NCI-H510A (cell line): ENCODE measurements at places on chromosomes 12 and 14.

DNA sequence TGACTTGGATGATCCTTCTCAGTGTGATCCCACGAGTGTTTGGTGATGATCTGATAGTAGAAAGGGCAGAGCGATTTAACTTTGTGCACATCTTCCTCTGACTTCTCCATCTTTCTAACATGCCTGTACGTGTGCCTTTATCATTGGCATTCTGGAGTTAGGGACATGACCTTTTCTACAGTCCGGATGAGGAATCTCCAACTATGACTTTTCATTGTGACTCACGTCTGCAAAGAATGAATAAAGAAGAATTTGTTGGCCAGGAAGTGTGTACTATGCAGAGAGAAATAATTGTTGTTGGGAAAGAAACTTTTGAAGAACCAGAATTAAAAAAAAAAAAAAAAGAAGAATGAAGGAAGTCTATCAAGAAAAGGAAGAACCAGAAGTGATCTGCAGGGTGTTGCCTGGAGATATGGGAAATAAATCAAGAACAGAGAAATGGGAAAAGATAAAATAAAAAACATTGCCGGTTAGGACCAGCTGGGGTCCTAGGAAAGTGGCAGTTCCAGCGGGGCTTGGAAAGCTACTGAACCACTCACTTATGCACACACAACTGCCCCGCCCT, 25.3 kb downstream of the PPFIBP1 start:
- DNase-seq = no peak

GRCh38 chr12:59619461-59620240, 23.8 kb downstream of the SLC16A7 start:
- DNase-seq = no peak

GRCh38 chr12:99959549-99960170, 25.1 kb downstream of the ANKS1B start:
- no peak for DNase-seq

DNA sequence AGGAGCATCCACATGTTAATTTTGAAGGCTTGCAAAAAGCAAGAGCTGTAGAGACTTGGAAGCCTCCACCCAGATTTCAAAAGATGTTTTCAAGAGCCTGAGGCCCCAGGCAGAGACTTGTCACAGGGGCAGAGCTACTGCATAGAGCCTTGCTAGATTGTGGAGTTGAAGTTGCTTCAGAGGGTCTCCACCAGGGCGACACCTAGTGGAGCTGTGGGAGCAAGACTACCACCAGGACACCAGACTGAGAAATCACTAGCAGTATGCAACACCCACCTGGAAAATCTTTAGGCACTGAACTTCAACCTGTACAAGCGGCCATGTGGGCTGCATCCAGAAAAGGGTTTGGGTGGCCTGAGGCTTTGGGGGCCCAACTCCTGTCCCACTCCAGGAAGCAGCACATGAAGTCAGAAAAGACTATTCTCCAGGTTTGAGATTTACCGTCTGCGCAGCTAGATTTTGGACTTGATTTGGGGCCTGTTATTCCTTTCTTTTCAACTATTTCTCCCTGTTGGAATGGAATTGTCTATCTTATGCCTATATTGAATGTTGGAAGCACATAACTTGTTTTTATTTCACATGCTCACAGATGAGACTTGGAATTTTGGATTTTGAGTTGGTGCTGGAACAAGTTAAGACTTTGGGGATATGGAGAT, 508.6 kb downstream of the FLRT2 start:
- DNase-seq = no peak

DNA sequence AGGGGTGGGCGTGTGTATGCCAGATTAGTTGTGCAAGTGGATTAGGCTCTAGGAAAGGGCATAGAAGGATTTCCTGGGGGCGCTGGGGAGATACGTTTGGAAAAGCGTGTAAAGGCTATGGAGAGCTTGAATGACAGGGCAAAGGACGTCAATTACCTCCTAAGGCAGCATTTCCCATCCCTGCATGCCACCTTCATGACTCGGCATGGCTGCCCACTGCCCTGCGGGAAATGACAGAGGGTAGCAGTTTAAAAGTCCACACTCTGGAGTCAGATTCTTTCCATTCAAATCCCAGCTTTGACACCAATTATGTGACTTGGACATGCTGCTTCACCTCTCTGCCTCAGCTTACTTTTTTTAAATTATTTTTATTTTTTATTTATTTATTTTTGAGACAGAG, 14.8 kb upstream of the TMEM229B start:
- no peak for DNase-seq

DNA sequence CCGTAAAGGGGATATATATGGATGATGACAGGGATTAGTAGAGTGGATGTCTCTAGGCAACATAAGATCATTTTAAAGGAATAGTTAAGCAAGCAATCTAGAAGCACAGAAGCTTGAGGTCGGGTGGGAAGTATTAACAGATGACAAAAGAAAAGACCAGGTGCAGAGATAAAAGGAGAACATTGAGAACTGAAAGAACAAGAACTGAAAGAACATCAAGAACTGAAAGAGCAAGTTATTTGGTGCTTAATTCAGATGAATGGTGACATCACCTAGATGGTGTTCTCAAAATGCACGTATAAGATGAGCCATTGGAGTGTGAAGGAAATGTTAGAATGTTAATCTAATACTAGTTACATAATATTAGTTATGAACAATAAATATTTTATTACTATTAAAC, 224.0 kb upstream of the PDE3A start:
- DNase-seq = no peak

DNA sequence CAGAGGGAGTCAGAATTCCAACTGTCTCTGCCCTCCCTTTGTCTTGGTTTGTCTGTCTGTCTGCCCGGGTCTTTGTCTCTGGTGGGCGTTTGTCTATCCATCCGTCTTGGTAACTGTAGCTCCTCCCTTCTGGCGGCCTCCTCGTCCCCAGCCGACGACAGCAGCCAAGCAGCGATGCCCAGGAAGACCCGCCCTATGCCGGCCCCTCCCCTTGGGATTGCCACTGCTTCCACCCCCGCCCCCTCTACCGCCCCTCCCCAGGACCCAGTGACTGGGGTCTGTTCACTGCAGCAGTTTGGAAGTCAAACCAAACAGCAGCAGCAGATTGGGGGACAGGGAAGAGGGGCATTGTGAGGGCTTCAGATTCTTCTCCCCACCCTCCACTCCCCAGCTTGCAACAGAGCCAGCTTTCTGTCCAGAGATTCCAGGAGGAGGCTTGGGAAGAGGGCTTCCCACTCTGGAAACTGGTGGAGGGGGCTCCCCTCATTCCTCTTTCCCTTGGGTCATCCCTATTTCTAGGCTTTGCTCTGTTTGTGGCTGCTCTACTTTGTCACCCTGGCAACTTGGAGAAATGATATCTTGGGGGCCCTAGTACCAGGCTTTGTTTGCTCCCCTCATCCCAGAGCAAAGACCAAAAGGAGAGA, 2.4 kb upstream of the RARG start:
- DNase-seq = no peak
